ENCODE measurements at places on chromosomes 16 and 17. TPM values are rescaled to one million over a fixed set of nuclear protein-coding genes. Genes with fewer than 3 reads are reported as not detected.

The C17orf107 gene
- total RNA-seq: 7.7 TPM

The CSH1 gene
- total RNA-seq: not detected

The ABCA10 gene
- 24.5 TPM for total RNA-seq

The NAGS gene
- 1.9 TPM for total RNA-seq

The ADAMTS18 gene
- 8.0 TPM for total RNA-seq

The TEKT1 gene
- total RNA-seq: 0.82 TPM

The HOXB4 gene
- not detected for total RNA-seq

The HOXB1 gene
- total RNA-seq: not detected

The SLC47A1 gene
- 7.1 TPM for total RNA-seq

The TLCD2 gene
- total RNA-seq: 1.5 TPM

The TBC1D24 gene
- total RNA-seq: 72.0 TPM

DNA sequence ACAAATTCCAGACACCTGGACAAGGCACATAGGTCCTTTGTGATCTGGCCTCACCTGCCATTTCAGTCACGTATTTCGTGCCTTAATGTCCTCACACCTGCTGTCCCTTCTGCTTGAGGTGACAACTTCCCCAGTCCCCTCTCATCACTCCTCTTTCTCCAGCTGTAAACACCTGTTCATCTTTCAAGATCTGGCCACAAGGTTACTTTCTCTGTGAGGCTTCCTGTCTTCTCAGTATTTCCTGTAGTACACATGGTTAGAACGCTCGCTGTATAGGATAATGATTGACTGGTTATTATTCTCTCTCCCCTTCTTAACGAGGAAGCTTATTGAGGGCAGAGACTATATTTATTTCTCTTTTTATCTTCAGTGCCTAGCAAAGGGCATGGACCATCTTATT is 74.5 kb upstream of the PMFBP1 start:
- no peak for DNase-seq

DNA sequence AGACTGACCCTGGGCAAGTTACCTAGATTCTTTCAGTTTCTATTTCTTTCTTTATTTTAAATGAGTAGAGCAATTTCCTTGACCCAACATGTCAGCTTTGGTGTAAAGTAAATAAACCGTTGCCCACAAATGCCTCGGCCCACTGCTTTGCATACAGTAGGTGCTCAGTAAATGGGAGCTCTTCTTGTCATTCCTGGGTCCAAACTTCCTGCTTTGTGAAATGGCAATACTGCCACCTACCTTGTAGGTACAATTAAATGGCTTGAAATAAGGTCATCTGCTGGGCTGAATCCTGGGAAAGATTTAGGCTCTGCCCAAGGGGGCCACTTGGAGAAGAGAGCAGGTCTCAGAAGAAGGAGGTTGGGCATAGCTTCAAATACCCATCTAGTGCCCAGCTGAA is 253.0 kb downstream of the HS3ST3B1 start:
- no peak for DNase-seq

DNA sequence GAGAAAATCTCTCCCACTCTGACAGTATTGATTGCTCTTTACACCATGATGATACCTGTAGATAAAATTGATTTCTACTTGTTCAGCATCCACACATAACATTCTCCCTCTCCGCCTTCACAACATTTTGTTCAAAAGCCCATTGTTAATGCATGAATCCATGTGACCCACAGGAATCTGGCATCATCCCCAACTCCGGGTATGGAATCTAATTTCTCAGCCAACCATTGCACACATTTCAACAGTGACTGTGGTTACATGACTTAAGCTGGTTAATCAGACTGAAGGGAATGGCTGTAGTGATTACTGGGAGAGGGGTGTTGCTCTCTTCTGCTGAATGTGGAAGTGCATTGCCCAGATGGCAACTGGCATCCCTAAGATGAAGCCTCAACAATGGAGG is 161.4 kb upstream of the C16orf82 start:
- DNase-seq: no peak

DNA sequence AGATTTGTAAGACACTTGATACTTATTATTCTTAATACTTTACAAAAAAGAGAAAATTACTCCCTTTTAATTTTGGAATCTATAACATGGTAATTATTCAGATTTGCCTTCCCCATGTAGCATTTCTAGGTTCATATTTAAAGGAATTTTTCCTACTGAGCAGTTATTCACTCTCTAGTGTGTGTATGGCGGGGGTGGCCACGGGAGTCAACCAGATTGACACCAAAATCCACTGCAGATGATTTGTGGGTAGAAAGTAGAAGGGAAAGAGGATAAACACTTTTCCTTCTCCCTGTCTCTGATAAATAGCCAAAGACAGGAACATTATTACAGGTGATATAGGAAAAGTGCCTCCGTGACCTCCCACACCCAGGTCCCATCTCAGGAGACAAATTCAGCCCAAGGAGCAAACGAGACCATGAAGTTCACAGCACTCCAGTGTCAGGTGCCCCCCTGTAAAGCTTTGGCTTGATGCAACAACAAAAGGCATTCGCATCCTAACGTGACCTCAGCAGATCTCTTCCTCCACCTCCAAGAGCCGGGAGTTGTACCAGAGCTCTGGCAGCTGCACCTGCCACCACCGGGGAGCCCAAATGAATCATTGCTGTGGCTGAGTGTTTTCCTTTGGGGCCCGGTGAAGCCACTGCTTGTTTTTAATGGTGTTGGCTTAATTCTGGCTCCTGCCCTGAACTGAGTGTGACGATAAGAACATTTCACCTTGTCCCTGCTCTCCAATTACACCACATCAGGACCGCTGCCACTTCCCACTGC is 92.7 kb upstream of the NOL11 start:
- no peak for DNase-seq

GRCh38 chr16:84050316-84050715 is 7.7 kb upstream of the SLC38A8 start:
- DNase-seq: no peak

DNA sequence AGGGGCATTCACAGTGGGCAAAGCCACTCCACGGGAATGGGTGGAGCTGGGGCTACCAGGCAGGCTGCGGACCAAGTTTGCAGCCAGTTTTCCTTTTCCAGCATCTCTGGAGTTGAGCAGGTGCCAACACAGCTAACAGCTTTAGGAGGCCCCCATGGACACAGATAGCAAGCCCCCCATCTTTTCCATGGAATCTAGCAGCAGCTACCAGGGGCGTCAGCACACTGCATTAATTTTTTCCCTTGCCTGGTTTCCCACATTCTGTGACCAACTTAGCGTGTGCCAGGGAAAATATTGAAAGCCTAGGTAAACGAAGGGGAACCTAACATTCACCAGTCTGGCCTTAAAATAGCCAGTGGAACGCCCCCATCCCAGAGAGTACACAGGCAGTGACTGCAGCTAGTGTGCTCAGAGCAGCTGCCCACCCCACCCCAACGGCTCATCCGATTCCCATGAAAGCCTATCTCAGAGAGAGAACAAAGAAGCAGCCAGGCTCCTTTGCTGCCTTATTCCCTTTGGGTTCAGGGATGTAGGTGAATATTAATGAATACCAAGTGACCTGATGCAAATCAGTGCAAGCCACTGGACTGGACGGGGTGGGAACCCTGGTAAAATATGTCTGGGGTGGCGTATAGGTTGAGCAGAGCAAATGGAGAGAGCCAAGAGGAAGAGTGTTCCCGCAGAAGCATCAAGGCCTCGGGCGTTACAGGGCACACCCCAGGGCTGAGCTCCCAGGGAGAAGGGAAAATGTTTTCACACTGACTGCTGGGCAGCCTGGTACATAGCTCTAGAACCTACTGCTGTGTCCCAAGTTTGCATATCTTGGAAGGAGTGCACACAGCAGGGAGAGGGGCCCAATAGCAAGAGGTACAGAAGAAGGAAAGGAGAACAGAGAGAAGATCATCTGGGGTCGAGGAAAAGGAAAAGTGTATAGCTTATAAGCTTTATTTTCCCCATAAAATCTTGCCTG is 73.9 kb upstream of the SOX9 start:
- DNase-seq: no peak

DNA sequence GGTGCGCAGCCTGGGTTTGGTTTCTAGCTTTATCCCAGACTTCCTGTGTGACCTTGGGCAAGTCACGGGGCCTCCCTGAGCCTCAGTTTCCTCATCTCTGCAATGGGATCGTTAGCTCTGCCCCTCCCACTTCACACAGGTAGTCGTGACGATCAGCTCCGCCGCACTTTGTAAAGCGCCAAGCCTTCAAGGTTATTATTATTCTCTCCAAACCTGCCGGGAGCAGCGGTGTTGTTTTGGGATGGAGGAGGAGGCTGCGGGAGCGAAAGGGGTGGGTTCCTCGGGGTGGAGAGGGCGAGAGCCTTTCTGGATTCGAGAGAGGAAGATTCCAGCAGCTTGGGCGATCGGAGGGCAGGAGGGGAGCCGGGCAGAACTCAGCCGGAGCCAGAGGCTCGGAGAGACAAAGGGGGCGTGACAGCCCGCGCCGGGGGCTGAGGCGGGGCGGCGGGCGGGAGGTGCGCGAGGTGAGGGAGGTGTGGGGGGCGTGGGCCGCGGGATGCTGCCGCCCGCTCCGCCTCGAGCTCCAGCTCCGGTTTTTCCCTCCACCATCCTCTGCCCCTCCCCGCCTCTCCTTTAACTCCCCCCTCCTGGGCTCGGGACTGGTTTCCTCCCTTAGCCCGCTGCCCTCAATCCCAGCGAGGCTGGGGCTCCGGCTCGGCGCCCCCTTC is at the start of gene EFNB3:
EFNB3 (plus strand) TSS at position 602 of the 668 bp plus-strand sequence. CDS start 397 bp downstream, outside the sequence.
- peak; percentile 47 for DNase-seq

DNA sequence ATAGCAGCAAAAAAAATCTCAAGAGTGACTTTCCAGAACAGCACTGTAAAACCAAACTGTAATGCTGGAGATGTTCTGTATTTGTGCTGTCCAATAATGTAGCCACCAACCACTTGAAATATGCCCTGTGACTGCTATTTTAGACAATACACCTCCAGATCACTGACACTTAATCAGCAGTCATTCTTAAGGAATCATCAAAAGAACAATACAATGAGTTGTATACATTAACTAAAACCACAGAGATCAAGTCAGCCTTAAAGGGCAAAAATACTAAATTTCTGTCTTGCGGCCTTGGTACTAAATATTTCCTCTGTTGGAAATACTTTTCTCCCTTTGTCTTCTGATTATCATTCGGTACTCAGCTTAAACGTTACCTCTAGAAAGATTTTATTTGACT is 33.6 kb upstream of the ANKFY1 start:
- no peak for DNase-seq

DNA sequence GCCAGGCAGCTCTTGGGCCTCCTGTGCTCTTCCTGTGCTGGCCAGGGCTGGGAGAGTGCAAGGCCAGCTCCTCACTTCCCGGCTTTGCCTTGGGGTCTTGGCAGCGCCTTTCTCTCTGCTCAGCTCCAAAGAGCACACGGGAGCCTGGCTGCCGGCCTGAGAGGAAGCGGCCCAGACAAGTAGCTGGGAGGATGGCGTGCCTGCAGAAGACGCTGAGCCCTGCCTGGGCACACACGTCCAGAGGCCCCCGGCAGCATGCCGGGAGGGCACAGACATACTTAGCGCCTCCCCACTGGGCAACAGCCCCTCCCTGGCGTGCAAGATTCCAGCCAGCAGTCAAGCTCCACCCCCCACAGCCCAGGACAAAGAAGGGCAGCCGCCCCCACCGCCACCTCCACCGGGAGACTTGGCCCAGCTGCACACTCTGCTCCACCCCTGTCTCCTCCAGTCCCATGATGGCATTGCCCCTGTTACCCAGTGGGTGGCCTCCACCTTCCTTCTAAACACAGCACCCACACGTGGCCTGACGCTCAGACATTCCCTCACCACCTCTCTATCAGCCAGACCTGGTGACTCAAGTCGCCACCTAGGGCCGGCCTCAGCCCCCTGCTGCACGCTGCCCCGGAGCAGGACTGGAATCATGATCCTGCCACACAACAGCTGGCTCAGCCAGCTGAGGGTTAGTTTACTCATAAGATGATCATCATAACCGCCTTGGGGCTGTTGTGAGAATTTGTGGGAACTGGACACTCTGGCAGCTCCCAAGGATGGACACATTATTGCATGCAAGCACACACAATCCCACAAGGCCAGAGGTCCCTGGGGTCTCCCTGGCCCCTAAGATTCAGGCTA is 12.4 kb downstream of the SGCA start:
- peak; percentile 54 for DNase-seq

GRCh38 chr17:35423761-35424160 is 8.5 kb downstream of the SLFN12 start:
- no peak for DNase-seq

GRCh38 chr17:33383488-33384023 is 90.5 kb upstream of the ASIC2 start:
- DNase-seq: no peak

- no peak for DNase-seq
Measured at GRCh38 chr16:83329441-83329840, 478.3 kb upstream of the HSBP1 start.

DNA sequence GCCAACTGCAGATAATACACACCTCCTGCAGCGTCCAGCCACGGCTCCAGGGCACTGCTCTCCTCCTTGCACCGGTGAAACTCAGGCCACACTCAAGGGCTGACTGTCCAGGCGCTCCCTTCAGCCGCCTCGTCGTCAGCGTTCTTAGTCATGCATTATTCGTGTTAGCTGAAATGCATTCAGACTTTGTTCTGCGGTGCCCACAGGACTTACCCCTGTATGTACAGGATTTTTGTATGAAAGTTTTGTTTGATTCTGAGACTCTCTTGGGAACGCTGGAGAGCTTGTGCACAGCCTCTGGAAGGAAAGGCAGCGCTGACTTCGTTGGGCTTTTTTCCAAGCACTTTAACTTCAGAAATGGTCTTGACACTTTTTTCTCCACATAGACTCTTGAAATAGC is 22.1 kb downstream of the CIBAR2 start:
- DNase-seq: no peak

GRCh38 chr16:69309316-69309715 is 1.8 kb upstream of the VPS4A start:
- DNase-seq: no peak

DNA sequence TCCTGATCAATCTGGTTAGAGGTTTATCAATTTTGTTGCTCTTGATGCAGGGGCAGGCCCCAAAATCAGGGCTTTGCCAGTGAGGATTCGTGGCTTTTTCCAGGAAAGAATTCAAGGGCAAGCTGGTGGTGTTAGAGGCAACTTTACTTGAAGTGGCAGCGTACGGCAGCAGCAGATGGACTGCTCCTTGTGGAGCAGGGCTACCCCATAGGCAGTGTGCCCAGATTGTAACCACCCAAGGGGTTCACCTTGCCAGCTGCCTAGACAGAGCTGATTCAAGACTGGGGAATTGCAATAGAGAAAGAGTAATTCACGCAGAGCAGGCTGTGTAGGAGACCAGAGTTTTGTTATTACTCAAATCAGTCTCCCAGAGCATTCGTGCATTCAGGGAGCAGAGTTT is 16.7 kb downstream of the DRC7 start:
- DNase-seq: no peak

DNA sequence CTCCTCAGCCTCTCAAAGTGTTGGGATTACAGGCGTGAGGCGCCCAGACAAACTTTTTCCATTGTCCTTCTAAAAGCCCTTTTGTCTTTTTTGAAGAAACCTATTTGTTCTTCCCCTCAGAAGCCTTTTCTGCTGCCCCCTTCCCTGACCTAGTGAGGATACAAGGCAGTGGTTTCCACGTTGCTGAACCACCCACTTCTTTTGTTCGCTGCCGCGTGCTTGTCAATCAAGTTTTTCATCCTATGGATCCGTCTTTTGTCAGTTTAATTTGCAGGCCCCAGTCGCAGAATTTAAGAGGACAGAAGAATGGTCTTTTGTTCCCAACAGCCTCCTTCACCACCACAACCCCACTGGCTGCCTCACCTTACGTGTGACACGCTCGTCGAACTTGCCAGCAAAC is 20.2 kb upstream of the GNG13 start:
- DNase-seq: no peak

- no peak for DNase-seq
Measured at GRCh38 chr16:89430436-89431157, 59.8 kb downstream of the ANKRD11 start.

- DNase-seq: no peak
Measured at GRCh38 chr16:10250137-10250828, 68.1 kb upstream of the GRIN2A start.

Data from dorsolateral prefrontal cortex (tissue), 122 donors.